ENCODE measurements at places on chromosomes 2 and 18. TPM values are rescaled to one million over a fixed set of nuclear protein-coding genes. Genes with fewer than 3 reads are reported as not detected.

The INPP5D gene
- 0.51 TPM for total RNA-seq

The FBLN7 gene
- total RNA-seq: 0.59 TPM

The FMNL2 gene
- total RNA-seq: 16.3 TPM

The SCN3A gene
- total RNA-seq: not detected

The CROCC2 gene
- total RNA-seq: not detected

The CHN1 gene
- 18.3 TPM for total RNA-seq

The PRLH gene
- total RNA-seq: not detected

The GPAT2 gene
- not detected for total RNA-seq

The SEPTIN10 gene
- 54.9 TPM for total RNA-seq

The GPR75 gene
- total RNA-seq: 1.6 TPM

The LAMA1 gene
- 0.06 TPM for total RNA-seq

The TUBA3E gene
- not detected for total RNA-seq

Measured in A549 treated with RU486 at 1 μM for 4 hours (cell line).